ENCODE measurements at places on chromosomes 3 and 15. TPM values are rescaled to one million over a fixed set of nuclear protein-coding genes. Genes with fewer than 3 reads are reported as not detected.

The MEX3B gene
- 9.1 TPM for total RNA-seq

The FOXB1 gene
- not detected for total RNA-seq

The IQCF5 gene
- total RNA-seq, result not detected

The SLC12A1 gene
- total RNA-seq, result not detected

The SSUH2 gene
- 2.2 TPM for total RNA-seq

The NEK10 gene
- total RNA-seq, result 40.5 TPM

The CCDC9B gene
- 25.4 TPM for total RNA-seq

The AMOTL2 gene
- total RNA-seq, result 77.2 TPM

The HCN4 gene
- total RNA-seq, result not detected

The MESD gene
- 16.9 TPM for total RNA-seq

The KLF15 gene
- 12.1 TPM for total RNA-seq

The SLC30A4 gene
- total RNA-seq, result 14.5 TPM

The PLEKHO2 gene
- 33.5 TPM for total RNA-seq

The GREM1 gene
- 1.6 TPM for total RNA-seq

The HDC gene
- 3.4 TPM for total RNA-seq

The TMEM115 gene
- 30.4 TPM for total RNA-seq

The CASR gene
- total RNA-seq, result not detected

The TM4SF4 gene
- not detected for total RNA-seq

All from tongue (tissue), 3 donors.